Testis (tissue), 5 donors: ENCODE measurements at places on chromosomes 7 and 10. TPM values are rescaled to one million over a fixed set of nuclear protein-coding genes. Genes with fewer than 3 reads are reported as not detected.
A peak's percentile ranks its signal among the peaks of the same experiment; 100 is the strongest.

GRCh38 chr10:75858339-75858738 lies 426.9 kb downstream of the LRMDA start:
- DNase-seq = no peak

- no peak for DNase-seq
Observed at GRCh38 chr7:106337754-106338153, 53.0 kb upstream of the NAMPT start.

DNA sequence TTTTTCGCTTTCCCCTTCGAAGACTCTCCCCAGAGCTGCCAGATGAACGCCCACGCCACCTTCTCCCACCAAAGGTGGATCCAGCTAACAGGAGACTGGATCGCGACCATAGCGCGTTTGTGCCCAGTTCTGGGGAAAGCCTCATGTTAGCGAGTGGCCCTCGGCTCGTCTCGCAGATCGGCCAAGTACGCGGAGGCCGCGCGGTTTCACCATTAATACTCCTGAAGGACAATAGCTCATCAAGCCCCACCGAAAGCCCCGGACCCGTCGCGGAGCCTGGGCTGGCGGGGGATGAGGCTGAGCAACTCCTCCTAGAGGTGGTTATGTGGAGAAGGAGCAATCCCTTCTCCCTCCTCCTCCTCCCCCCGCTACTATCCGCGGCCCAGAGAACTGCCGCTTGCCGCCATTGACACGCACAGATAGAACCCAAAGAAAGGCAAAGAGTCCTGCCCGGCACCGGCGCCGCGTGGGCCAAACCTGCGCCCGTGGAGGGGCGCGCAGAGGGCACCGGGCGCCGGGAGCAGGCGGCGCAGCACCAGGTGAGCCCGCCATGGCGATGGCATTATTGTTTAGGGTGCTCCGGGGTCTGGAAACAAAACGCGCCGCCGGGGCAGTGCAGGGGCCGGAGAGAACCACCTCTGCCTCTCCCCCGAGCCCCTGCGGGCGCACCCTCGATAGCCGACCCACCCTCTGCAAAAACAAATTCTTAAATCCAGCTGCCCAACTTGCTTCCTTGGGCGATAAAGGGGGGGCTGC lies at the start of gene MACROH2A2:
Gene MACROH2A2 (plus strand): TSS at position 385 of the 756 bp plus-strand sequence. CDS start 22,813 bp downstream, outside the sequence.
- peak; percentile 83 for DNase-seq

GRCh38 chr10:62056698-62057097 lies 155.2 kb downstream of the ARID5B start:
- no peak for DNase-seq

GRCh38 chr10:96642973-96643372 lies 56.2 kb upstream of the TM9SF3 start:
- peak; percentile 83 for DNase-seq

- no peak for DNase-seq
Observed at GRCh38 chr10:5905854-5906507, 15.9 kb downstream of the FBH1 start.

DNA sequence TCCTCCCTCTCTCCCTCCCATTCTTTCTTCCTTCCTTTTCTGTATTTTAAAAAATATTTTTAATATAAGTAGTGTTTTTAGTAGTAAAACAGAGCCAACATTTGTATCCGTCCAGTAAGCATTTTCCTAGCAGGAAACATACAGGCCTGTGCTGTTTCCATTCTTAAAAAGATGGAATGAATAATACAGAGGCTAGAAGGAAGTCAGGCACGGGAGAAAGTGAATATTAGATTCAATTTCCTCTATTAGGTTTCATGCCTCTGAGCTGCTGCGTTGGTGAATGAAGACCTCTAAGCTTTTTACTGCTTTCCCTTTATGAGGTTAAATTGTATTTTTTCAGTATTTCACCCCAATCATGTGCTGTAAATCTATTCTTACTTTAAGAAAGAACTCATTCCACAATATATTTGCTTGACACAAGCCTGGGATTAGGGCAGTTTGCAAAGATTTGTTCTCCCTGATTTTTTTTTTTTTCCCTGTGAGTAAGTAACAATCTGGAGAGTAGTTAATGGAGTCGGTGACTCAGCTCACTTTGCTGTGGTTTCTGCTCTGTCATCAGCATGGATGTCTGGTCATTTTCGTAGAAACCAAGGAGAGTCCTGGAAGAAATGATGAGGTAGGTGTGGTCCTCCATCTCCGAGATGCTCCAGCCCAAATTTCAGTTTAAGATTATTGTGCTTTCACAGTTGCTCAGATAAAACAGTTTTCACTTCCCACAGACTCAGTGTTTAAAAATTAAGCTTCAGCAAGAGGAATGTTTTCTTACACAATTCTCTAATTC lies 76.1 kb upstream of the PITRM1 start:
- no peak for DNase-seq

DNA sequence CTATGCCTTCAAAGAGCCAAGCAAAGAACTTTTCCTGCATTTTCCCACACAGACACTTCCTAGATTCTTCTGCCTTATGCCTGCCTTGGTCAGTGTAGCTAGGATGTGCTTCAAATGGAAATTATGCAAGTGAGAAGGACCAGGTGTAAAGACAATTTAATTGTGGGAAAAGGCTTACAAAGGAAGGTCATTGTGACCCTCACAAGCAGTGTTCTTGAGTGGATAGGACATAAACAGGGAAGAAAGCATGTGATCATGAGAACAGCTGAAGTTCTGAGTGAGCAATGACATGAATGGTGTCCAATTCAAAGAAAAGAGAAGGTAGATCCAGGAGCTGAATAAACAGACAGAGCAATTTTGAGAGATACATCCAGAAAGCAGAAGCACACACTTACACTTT lies 1.3 kb upstream of the PIP start:
- DNase-seq = no peak

GRCh38 chr7:42168512-42168911 lies 68.5 kb downstream of the GLI3 start:
- no peak for DNase-seq

DNA sequence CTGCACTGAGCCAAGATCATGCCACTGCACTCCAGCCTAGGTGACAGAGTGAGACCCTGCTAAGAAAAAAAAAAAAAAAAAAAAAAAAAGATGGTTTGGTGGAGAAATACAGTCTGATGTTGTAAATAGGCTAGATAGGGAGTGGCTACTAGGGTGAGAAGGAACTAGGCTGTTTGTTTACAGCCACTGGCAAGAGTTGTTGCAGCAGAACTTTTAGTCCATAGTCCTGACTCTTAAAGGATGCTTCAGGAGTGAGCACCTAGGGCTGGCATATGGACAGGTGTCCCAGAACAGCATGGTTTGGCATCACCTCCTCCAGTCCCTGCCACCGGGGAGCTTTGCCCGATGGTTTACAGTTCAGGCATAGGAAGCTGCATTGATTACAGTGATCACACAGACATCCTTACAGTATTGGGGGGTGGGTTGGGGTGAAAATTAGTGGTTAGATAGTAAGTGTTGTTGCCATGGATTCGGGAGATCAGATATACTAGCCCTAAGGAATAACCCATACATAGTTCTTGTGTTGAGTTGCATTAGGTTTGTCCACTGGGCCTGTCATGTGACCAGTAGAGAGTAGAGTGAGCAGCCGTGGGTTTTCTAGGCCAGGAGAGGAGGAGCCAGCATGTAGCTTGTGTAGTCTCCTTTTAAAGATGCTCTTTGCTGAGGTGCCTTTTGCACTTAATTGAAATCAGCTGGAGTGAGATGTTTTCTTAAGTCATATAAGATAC lies 35.9 kb downstream of the ZRANB1 start:
- no peak for DNase-seq

- no peak for DNase-seq
Observed at GRCh38 chr7:101985057-101985902, 167.9 kb downstream of the CUX1 start.

DNA sequence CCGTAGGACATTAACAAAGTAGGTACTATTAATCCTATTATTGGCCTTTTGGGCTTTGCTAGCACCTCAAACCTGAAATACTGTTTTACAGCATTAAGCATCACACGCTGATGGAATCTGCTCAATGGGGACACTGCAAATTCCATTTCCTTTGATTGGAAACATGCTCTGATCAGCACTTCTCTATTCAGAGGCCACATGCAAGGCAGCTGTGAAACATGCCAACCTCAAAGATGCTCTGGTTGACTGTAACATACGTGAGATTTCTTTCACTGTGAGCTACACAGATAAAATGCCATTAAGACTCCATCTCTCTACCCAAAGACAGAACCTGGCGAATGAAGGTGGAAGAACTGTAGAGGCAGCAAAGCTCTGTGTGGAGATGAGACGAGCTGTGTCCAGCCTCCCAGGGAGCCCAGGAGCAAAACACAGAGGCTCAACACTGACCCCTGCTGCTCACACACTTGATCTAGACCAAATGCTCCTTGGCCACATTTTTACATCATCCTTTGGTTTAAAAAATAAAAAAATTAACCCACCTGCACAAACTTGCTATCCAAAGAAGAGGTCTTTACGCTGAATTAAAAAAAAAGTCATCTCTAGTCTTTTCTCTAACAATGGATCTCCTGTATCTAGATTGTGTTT lies 8.0 kb downstream of the RSU1 start:
- peak; percentile 66 for DNase-seq

DNA sequence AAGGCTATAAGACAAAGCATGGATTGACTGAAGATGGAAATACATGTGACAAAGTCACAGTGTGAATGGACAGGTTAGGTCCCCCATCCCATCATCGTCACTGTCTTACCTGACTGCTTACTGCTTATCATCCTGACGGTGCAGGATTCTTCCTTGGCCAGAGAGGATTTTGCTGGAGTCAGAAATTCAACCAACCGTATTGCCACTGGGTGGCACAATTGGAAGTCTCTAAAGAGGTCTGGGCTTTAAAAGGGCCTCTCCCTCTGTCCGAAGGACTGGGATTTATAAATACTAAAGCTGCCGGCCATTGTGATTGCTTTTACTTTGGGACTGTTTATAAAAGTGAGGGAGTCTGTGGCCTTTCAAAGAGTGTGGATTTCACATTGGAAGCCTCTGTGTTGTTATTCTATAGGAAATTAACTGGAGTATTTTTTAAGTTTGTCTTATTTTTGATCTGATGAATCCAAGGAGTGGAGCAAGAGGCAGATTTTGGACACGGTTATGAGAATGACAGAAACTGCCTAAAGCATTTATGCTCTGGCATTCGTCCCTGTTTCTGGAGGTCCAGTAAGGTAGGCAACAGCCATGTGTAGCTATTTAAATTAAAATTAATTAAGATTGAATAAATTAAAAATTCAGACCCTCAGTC lies 113.3 kb upstream of the CREB5 start:
- DNase-seq = peak; percentile 63

- no peak for DNase-seq
Observed at GRCh38 chr7:156389116-156389692, 251.4 kb upstream of the RNF32 start.

GRCh38 chr7:142785841-142786250 lies 15.1 kb downstream of the PRSS2 start:
- no peak for DNase-seq

DNA sequence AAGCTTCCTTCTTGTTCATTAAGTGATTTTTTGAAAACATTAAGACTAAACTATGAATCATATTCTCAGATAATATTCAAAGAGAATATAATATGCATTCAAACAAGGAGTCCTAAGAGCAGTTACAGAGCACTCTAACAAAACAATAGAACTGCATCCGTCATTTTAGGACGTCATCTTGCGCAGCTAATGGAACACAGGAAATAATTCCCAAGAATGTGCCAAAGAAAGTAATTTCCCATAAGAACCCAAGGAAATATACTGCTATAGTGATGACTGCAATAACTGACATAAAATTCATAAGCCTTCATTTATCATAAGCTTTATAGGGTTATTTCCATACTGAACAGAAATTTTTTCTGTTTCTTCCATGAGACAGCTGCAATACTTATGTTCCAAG lies 28.3 kb upstream of the CASD1 start:
- no peak for DNase-seq

The AP1S1 gene
- 31.7 TPM for total RNA-seq

The FAM25A gene
- total RNA-seq = not detected

The CAMK2B gene
- 12.1 TPM for total RNA-seq

The RBP3 gene
- total RNA-seq = 0.25 TPM

The ADAM8 gene
- 14.6 TPM for total RNA-seq

The EVX1 gene
- 0.63 TPM for total RNA-seq

The SYNPO2L gene
- total RNA-seq = 0.31 TPM

The OR2A42 gene
- not detected for total RNA-seq
